ENCODE measurements at places on chromosomes 1 and 21.

DNA sequence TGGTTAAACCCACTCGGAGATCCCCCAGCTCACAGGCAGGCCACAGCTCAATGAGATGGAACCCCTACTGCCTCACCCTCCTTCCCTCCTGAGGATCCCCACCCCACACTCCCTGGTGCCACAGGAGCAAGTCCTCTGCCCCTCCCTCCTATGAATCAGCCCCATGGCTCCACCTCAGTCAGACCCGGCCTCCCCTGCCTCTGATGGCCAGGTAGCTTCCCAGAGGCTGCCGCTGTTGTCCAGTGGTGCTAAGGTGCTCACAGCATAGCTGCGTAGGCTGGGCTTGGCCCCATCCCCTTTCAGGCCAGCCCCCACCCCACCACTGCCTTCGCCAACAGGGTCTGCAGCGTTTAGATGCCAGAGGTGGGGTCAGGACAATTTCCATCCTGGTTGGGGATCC, 98.5 kb upstream of the IGSF21 start:
- no peak for DNase-seq

DNA sequence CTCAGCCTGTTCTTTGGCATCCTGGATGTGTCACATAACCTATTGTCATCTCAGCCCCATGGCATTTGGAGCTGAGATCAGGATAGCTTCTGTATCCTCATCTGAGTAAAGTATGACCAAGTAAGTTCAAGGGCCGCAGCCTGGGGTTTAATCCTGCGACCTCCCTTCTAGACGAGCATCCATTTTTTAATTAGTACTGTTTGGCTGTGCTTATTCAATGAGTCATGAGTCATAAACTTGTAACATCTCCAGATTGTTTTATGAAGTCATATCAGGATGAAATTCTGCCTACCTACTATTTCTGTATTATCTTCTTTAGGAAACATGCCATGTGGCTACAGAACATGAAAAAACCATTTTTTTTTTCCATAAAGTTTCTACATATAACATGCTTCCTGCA, 119.1 kb downstream of the ERG start:
- peak; percentile 19 for DNase-seq

DNA sequence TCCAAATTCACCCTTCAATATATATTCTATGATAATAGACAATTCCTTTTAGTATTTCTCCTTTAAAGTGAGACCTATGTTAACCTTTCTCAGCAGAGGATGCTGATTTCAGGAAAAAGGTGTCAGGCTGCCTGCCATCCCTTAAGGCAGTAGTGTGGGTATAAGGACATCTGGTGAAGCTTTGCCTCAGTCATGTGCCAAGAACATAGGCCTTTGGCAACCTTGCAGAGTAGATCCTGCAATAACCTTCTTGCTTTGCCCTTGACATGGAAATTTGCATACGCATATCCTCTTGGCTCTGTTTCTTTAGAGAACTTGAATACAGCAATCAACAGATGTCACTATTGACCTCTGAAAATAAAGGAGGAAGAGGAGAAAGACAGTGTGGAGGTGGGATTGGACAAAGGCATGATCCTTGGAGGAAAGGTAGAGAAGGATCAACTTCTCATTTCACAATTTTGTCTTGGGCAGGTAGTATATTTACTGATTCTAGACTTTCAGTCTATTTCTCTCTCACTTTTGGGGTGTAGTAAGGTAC, 21.1 kb upstream of the ZRANB2 start:
- DNase-seq, result no peak

- no peak for DNase-seq
Measured at GRCh38 chr1:175178456-175178855, 14.1 kb downstream of the KIAA0040 start.

DNA sequence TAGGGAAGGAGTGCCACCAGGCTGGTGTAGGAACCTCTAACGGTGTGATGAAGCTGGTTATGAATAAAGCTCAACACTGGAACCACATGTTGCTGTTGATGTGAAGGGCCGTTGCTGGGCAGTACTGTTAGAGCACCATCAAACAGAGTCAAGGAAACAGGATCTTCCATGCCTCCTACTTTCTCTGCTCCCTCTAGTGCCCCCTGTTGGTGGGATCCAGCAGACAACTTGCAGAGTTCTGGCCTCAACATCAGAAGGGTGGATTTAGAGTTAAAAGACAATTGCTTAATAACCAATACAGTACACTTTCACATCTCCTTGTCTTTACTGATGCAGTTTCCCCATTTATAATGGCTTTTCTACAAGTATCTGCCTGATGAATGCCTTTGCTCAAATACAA, 336.4 kb downstream of the NTNG1 start:
- no peak for DNase-seq

- DNase-seq, result no peak
Measured at GRCh38 chr1:60727552-60727951, 354.8 kb upstream of the NFIA start.

DNA sequence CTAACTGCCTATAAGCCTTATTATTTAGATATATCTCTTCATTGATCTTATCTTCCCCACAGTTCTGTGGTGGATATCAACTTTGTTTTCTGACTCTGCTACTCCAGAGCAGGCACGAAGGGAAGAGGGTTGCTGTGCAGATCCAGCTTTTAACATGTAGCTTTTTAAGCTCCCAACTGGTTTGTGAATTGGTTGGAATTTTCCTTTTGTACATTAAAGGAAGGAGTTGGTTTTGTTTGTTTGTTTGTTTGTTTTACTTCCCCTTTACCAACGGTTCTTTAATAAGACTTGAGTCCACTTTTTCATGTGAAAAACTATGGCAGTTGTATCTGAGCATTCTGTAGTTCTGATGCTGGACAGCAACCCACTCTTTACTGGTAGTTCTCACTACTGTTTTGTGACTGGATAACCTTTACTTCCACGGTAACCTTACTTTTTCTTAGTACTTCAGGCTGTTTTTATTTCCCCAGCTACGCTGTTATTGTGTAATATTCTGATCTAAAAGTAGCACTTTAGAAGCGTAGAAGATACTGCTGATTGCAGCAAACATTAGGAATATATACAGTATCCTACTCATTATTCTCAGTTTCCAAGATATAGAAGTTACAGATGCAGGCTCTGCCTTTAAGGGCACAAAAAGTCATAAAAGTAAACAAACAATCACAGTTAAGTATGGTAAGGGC, 1.6 kb downstream of the GNPAT start:
- peak; percentile 56 for DNase-seq

Data from GM23248 (cell line).